ENCODE measurements at places on chromosomes 5 and 9.

DNA sequence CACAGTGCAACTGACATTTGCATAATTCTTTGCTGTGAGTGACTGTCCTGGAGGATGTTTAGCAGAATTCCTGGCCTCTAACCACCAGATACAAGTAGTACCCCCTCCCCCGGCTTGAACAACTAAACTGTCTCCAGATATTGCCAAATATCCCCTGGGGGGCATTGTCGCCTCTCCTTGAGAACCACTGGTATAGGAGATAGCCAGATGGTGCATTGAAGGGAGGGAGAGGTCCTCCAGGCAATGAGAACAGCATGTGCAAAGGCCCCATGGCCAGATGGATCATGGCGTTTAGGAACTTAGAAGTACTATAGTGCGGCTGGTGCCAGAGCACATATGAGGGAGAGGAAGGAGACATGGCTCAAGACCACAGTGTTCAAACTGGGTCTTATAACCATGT lies 18.9 kb upstream of the ORM1 start:
- DNase-seq: no peak

DNA sequence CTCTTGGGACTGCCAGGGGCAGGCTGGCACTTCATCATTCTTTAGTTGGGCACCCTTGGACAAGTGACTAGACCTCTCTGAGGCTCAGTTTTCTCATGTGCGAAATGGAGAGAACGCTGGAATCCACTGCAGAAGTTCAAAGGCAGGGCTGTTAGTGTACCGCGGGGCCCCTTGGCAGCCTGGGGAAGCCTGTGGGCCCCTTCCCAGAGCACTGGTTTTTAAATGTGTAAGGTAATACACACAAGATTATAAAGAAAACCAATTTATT lies 209.5 kb upstream of the MVB12B start:
- no peak for DNase-seq

- DNase-seq: no peak
Observed at GRCh38 chr9:104858271-104858670, 69.7 kb downstream of the ABCA1 start.

DNA sequence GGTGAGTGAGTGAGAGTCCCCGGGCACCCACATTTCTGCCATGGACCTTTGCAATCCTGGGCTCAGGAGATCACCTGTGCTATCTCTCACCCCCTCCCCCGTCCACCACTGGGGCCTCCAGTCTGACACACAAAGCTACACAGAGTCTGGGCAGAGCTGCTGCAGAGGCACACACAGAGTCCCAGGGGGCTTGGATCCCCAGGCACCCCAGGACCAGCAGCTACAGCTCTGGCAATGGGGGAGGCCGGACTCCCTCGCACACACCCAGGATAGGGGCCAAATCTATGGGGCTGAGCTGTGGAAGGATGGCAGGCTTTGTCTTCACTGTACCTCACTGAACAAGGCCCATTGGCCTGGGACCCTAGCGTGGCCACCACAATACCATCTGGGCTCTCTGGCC lies 328.8 kb downstream of the MAN2A1 start:
- no peak for DNase-seq

- no peak for DNase-seq
Observed at GRCh38 chr9:30970812-30971211, 1413.6 kb upstream of the ACO1 start.

GRCh38 chr9:22044583-22044982 lies 35.5 kb upstream of the CDKN2B start:
- peak; percentile 86 for DNase-seq

DNA sequence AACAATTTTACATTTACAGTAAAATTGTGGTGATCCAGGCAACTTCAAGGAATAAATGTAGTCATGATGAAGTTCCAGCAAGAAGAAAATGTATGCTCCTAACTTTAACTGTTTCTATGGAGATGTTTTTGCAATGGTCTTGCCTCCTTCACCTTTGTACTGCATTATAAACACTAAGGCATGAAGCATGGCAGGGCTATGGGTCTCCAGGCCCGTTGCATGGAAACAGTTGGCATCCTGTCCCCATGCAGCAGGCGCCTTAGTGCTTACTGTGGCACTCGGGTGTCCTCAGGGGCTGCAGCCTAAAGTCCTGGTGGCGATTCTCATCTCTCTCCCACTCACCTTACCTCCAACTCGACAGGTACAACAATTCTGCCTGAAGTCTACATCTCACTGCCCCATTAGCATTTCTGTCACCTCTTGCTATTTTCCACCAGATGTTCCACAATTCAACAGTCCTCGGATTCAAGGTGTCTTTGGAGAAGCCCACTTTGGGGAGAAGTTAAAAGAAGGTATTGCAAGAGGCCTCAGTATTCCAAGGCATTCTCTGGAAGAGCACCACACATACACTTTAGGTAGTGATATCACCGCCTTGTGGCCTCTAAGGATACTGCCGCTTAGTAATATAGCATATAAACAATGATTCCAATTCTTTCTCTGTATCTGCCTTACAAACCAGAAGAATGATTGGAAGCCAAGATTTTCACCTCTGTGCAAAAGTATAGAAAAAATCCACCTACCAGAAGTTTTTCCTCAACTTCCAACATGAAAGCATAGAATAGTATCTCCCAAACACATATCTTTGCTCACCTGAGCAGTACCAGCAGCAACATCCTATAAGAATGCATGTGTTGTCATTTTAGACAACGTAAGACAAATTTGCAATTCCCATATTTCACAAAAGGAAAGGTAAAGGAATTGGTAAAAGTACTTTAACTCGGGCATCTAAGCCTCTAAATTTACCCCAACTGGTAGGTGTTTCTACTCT lies 5.1 kb downstream of the LIFR start:
- peak; percentile 79 for DNase-seq

GRCh38 chr5:148615644-148616275 lies 38.6 kb downstream of the HTR4 start:
- peak; percentile 10 for DNase-seq

GRCh38 chr5:61114441-61114840 lies 47.8 kb downstream of the SMIM15 start:
- DNase-seq: no peak

- DNase-seq: no peak
Observed at GRCh38 chr5:167934551-167934971, 356.9 kb upstream of the WWC1 start.

DNA sequence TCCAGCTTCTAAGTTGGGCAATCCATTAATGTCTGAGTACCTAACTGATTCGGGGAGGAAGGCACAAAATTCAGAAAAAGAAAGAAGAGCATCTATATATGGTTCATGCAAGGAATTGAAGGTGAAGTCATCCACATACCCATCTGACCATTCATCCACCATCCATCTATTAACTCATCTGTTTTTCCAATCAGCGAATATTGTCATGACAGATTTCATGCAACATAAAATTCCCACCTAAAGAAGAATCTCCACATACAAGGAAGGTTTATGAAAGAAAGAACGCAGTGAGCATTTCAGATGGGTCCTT lies 164.7 kb downstream of the GRIA1 start:
- DNase-seq: no peak

Data from choroid plexus epithelial cell (primary cell).